ENCODE measurements at places on chromosomes 11 and 22.

- no peak for DNase-seq
Observed at GRCh38 chr11:74647404-74647803, 55.0 kb downstream of the POLD3 start.

GRCh38 chr11:16013649-16014275 lies 342.6 kb downstream of the SOX6 start:
- DNase-seq: no peak

GRCh38 chr22:27752771-27753170 lies 48.8 kb downstream of the MN1 start:
- no peak for DNase-seq

DNA sequence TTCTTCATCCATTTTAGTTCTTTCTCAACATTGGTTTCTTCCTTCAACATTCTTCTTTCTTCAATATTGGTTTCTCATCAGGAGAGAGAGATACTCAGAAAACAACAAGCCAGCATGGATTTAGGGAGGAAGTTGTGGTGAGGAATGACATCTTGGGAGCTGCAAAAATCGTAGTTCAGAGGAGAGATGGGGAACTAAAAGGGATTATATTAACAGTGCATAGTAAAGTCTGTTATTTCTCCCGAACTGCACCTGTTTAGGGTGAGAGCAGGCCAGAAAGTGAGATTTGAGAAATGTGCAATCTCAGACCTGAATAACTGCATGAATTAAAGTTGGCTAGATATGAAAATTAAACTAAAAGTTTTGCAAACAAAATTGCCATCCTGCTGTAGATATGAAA lies 94.5 kb downstream of the CASP12 start:
- no peak for DNase-seq

GRCh38 chr11:118921121-118921928 lies 4.4 kb downstream of the BCL9L start:
- no peak for DNase-seq

DNA sequence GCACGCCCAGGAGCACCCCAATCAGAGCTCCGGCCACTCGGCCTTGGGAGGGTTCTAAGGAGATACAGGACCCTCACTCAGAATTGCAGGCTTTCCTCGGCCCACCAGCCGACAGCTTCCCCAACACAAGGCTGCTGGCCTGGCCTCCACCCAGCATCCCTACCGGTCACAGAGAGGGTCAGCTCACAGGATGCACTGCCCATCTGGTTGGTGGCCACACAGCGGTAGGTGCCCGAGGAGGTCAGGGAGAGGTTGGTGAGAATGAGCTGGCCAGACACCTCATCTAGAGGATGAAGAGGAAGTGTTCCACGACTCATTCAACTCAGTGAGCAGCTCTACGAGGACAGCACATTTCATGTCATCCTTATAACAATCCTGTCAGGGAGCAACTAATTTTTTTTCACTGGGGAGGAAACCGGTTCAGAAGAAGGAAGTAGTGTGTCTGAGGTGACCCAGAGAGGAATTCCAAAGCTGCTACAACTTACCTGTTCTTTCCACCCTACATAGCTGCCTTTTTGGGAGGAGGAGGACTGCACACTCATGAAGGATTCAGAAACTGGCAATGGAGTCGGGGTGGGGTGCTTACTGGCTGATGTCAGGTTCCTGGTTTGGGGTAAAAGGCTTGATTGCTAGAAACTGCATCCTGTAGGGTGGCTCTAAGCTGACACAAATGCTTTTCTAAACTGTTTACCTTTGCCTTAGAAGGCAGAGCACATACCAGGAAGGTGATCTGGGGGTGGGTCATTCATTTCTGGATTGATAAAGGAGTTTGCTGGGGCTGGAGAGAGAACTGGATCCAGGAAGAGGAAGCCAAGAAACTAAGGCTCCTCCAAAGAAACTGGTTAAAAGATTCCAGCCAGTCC lies 3.3 kb downstream of the VSIG2 start:
- DNase-seq: no peak

GRCh38 chr11:33697997-33698396 lies 2.6 kb downstream of the C11orf91 start:
- DNase-seq: no peak

GRCh38 chr11:68497761-68498160 lies 37.2 kb downstream of the PPP6R3 start:
- DNase-seq: no peak

DNA sequence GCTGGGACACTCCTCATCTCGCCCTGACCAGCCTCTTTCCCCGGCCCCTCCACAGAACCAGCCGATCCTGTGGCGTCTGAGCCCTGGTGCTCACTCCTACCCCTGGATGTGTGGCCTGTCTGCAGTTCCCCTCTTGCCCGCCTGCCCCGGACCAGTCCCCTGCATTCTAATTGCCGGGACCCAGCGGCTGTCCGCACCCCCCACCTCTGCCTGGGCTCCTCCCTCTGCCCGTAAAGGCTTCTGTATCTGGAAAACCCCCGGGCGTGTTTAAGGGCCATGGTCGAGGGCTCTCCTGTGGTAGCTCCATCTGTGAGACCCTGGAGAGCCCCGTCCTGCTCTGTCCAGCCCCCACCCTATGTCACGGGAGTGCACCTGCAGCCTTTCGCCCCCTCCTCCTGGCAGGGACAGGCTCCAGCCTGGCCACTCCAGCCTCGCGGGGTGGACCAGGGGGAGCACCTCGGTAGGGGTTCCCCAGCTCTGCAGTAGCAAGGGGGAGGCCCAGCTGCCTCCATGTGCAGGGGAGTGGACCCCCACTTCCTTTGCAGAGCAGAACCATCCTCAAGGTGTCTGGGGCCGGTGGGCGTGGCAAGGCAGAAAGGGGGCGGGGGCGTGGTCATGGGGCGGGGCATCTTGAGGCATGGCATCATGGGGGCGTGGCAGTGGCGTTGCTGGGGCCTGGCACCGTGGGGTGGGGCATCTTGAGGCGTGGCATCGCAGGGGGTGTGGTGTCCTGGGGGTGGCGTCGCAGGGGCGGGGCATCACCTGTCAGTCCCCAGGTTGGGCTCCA lies 430.4 kb downstream of the TBC1D22A start:
- DNase-seq: no peak

DNA sequence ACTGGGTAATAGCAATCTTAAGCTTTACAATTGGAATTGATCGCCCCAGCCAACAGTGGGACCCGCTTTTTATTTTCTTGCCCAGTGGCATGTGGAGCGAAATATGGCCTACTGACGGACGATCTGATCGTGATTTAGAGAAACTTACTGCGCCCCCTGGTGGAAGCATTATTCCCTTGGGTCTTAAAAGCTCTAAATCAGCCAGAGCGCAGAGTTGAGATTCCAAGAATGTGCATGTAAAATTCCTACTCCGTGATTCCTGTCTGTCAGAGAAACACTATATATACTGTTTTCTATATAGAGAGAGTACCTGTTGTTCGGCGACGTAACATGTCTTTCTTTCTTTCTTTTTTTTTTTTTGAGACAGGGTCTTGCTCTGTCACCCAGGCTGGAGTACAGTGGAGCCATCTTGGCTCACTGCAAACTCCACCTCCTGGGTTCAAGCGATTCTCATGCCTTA lies 3.7 kb upstream of the DPF2 start:
- peak; percentile 75 for DNase-seq

GRCh38 chr11:62665599-62666258 lies 617 bp downstream of the CSKMT start:
- peak; percentile 17 for DNase-seq

DNA sequence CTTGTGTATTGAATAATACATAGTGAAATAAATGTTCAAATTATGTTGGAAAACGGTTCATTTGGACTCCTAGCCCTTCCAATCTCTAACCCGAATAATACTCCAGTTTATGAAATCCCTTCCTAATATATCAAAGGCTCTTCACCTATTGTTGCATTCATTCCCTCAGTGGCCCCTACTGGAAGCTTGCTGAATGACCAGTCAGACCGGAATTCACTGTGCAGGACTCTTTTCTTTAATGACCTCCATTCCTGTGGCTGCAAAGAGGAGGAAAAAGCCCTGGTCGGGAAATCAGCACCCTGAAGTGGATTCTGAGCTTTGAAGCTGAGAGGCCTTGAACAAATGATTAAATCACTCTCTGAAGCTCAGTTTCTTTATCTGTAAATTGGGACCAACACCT lies 19.1 kb upstream of the RCN1 start:
- no peak for DNase-seq

DNA sequence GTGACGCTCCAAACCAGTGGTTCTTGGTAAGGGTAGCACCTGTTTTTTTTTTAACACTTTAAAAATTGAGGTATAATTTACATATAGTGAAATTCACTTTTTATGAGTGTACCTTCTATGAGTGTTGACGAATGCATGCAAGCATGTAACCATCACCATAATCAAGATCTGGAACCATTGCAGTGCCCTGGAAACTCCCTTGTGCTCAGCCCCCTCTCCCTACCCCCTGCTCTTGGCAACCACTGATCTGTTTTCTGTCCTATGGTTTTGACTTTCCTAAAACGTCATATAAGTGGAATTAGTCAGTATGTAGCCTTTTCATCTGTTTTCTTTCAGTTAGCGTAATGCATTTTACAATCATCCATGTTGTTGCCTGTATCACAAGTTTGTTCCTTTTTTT lies 212.2 kb downstream of the GRIK4 start:
- no peak for DNase-seq
